ENCODE measurements at places on chromosomes 1 and 21. TPM values are rescaled to one million over a fixed set of nuclear protein-coding genes. Genes with fewer than 3 reads are reported as not detected.
A peak's percentile ranks its signal among the peaks of the same experiment; 100 is the strongest.

The GSTM5 gene
- total RNA-seq = 0.39 TPM

The F11R gene
- 5.6 TPM for total RNA-seq

The IL19 gene
- not detected for total RNA-seq

The BSND gene
- not detected for total RNA-seq

DNA sequence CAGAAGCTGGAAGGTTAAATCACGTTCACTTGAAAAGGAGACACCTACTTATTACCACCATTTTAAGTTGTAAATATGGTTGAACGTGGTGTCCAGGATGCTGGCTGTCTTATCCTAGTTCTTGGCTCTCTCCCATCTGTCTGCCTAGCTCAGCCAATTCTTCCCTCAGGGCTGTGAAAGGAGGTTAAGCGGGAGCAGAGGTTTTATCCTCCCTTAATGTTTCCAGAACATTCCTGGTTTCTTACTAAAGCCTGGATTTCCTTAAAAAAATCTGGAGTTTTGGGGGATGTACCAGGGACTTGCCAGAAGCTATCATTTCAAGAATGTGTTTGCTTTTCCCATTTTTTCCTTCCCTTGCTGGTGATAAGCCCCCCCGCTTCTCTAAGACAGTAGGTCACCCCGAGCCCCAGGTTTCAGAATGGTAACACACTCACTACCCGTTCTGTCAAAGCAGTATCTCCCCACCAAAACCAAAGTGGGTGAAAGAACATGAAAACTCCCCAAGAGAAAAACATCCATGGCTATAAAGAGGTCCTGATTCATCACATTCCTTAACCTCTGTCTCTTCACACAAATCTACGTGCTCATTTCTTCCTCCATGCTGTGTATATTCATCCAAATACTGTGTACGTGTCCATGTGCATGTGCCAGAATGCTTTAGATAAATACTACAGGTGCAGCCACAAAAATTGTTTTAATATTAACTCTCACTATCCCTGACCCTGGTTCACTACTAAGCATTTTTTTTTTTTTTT lies 114.7 kb downstream of the MAP3K21 start:
- no peak for DNase-seq
- H3K27ac ChIP-seq = no peak overlapping the region
- H3K4me1 ChIP-seq = no peaks in the 10 kb centered on the region
- peaks cover 3% of the 10 kb centered on the region for H3K27me3 ChIP-seq
- H3K36me3 ChIP-seq = no peaks in the 10 kb centered on the region

DNA sequence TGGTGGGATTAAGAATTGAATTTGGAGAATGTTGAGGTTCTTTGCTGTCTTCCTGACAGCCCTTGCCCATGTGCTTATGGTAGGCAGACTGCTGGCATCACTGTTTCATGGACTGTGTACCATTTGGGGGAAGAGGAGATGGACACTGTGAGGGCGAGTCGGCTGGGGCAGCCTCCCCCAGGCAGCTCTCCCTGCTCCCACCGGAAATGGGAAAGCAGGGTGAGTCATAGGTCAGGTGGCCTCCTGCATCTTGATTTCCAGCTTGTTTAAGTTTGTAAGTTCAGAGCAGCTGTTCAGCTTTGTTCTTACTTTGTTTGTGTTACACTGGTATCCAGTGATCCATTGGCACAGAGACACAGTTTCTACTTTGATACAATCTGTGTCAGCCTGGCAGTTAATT lies 87.2 kb upstream of the CNIH3 start:
- H3K27me3 ChIP-seq = no peaks in the 10 kb centered on the region
- peaks cover 3% of the 10 kb centered on the region for H3K4me1 ChIP-seq
- no peak overlapping the region for H3K4me3 ChIP-seq
- H3K27ac ChIP-seq = no peak overlapping the region
- no peak for DNase-seq
- H3K36me3 ChIP-seq = no peaks in the 10 kb centered on the region

DNA sequence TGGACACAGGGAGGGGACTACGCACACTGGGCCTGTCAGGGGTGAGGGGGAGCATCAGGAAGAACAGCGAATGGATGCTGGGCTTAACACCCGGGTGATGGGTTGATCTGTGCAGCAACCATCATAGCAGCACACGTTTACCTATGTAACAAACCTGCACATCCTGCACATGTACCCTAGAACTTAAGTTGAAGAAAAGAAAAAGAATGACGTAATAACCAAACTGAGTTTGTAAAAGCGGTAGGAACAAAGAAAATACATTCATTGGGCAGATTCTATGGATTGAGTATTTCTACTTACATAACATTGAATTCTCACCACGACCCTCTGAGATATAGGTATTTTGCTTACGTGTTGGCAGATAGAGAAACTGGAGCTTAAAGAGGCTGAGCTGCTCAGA lies 468.4 kb downstream of the TTLL7 start:
- no peak overlapping the region for H3K27ac ChIP-seq
- no peaks in the 10 kb centered on the region for H3K27me3 ChIP-seq
- no peaks in the 10 kb centered on the region for H3K36me3 ChIP-seq
- H3K4me3 ChIP-seq = no peak overlapping the region

DNA sequence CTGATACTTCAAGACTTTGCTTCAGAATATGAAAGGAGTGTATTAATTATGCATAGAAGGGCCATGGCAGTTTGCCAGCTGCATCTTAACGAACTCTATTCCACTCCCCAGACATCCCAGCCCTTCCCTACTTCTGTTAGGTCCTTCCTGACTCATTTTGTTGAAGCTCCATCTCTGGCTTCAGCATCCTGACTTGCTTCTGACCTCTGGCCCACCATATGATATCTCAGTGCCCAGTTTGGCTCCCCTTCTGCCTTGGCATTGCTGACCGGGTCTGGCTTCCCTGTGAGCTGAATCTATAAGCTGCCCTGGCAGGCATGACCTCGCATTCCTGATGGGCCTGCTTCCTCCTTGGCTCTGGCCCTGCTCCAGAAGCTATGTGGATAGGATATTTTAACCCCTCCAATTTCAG lies 27.6 kb upstream of the ARHGAP29 start:
- no peaks in the 10 kb centered on the region for H3K36me3 ChIP-seq
- H3K27me3 ChIP-seq = no peaks in the 10 kb centered on the region
- no peak overlapping the region for H3K27ac ChIP-seq

- no peak overlapping the region for H3K4me3 ChIP-seq
- no peak for DNase-seq
- no peak overlapping the region for H3K27ac ChIP-seq
- no peaks in the 10 kb centered on the region for H3K36me3 ChIP-seq
Measured at GRCh38 chr21:42252778-42253340, 33.9 kb downstream of the ABCG1 start.

- no peaks in the 10 kb centered on the region for H3K27me3 ChIP-seq
- H3K4me1 ChIP-seq = peaks cover 3% of the 10 kb centered on the region
- no peaks in the 10 kb centered on the region for H3K36me3 ChIP-seq
- DNase-seq = no peak
Measured at GRCh38 chr1:76080552-76081079, 6.1 kb downstream of the ST6GALNAC3 start.

GRCh38 chr1:29392486-29393450 lies 156.4 kb downstream of the PTPRU start:
- H3K36me3 ChIP-seq = no peaks in the 10 kb centered on the region
- no peaks in the 10 kb centered on the region for H3K4me1 ChIP-seq
- no peaks in the 10 kb centered on the region for H3K27me3 ChIP-seq
- H3K4me3 ChIP-seq = no peak overlapping the region
- DNase-seq = no peak

GRCh38 chr1:21667348-21668231 lies 1.6 kb downstream of the RAP1GAP start:
- DNase-seq = no peak
- peaks cover 75% of the 10 kb centered on the region for H3K27me3 ChIP-seq
- H3K36me3 ChIP-seq = no peaks in the 10 kb centered on the region

DNA sequence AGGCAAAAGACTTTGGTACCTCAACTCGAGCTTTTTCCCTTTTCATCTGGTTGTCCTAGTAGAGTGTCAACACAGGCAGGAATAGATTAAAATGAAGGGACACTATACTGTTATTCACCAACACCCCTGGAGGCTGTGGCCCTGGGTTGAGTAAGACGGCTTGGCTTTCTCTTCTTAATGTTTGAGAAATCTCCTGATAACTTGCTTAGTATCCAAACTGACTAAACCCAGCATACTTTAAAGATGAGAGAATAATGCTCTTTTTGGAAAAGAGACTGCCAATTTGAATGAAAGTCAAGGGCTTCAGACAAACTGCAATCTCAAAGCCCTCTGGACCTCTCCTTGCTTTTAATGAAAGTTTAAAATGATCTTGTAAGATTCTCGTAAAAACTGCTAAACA lies 2.6 kb upstream of the SLC30A1 start:
- H3K27me3 ChIP-seq = no peaks in the 10 kb centered on the region
- DNase-seq = peak; percentile 59
- peak overlapping the region; percentile 48 for H3K27ac ChIP-seq
- no peak overlapping the region for H3K4me3 ChIP-seq

Measured in gastrocnemius medialis (tissue), 4 donors.